Stimulated activated CD8-positive, alpha-beta memory T cell treated with anti-CD3 and anti-CD28 coated beads, Interleukin-7, amount 100 ng/mL, for 1 hour (primary cell): ENCODE measurements at places on chromosomes 6 and 20.

GRCh38 chr20:60078351-60079250 is 120.4 kb downstream of the CDH26 start:
- DNase-seq, result no peak

GRCh38 chr20:6041808-6042265 is 12.0 kb downstream of the LRRN4 start:
- no peak for DNase-seq

- no peak for DNase-seq
Measured at GRCh38 chr6:77019081-77019480, 444.2 kb downstream of the HTR1B start.

DNA sequence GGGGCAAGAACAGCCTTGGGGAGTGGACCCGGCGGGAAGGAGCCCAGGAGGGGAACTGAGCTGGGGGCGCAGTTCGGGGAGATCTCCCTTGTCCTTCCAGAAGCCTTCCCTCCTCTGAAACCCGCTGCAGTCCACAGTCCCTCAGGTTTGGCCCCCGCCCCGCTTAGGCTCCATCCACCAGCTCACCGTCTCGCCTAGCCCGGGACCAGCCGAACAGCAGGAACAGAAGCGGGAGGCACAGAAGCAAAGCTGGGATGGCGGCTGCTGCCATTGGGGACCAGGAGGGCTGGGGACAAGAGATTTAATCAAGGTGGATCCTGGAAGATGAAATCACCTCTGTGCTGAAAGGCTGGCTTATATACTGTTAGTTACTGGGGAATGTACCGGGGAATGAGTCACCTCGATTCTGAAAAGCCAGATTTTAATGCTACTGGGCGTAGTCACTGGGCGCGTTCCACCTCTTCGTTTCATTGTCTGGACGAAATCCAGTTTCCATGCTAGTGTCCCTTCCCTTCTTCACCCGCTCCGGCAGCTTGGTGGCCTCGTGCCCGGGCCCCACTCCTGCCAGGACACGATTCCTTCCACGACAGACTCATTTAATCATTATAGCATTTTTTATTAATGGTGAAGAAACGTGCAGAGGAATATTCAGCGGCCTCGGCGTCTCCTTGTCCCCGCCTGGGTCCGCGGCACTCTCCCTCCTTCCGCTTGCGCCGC is at the start of gene RAET1L:
RAET1L (minus strand) TSS at position 332 of the 717 bp plus-strand sequence; CDS start at position 271, 61 bp downstream.
- DNase-seq, result no peak

GRCh38 chr6:33417128-33417902 is 592 bp downstream of the CUTA start:
- no peak for DNase-seq
